ENCODE measurements at places on chromosomes 2 and 18.

DNA sequence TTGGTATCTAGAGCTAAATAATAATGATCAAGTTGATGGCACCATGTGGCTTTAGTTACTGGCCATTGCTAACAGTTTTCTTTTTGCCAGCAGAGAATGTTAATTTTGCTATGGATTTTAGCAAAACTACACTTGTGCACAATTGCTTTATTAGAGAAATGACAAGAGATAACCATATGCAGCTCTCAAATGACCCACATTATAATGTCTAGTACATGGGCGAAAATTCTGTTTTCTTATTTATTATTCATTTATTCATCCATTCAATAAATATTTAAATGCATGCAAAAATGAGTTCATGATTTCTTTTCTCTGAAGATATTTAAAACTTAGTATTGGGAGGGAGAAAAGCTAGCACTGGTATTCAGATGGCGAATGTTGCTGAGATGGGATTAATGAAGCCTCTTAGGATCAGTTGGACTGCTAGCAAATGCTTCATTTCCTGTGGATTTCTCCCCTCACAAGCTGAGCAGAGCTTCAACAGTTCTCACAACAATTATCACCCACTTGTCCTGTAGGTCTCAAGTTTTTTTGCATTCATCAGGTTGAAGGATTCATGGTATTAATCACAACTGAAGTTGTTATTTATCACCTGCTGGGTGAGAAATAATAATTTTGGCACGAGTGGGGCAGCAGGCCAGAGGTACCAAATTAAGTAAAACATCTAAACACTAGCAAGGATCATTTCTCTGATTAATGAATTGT is 95.2 kb downstream of the MTX2 start:
- DNase-seq, result no peak

DNA sequence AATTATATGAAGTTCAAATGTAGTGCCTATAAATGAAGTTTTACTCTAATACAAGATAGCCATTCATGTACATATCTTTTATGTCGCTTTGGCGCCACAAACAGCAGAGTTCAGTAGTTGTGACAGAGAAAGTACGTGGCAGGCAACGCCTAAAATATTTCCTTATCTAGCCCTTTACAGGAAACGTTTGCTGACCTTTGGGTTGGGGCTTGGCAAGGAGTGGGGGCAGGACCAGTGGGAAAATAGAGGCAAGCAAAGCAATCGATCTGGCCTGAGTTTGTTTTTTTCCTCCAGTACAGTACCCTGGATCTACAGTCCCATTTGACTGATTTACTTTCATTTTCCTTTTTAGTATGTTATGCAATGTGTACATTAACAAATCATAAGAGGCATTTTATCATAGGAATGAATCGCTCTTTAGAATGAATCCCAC is 13.1 kb downstream of the CCDC68 start:
- DNase-seq, result peak; percentile 30

GRCh38 chr2:98378901-98379300 is 32.6 kb downstream of the CNGA3 start:
- DNase-seq, result no peak

GRCh38 chr2:157792335-157793052 is 83.6 kb downstream of the ACVR1 start:
- no peak for DNase-seq

DNA sequence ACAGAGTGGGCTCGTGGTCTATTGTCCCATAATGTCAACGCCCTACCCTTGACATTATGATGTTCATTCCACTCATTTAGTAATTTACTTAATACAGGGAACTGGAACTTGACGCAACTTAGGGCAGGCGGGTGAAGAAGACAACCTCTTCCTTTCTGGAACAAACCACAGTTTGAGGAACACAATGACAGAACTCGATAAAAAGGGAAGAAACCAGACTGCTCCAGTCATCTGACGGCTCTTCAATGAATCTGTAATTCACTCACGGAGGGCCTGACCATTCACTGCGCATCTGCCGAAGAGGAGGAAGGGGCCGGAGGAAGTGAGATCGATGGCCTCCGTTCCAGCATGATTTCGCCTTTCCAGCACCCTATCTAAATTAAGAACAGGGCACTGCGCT is 83.2 kb downstream of the BCL2 start:
- DNase-seq, result no peak

- no peak for DNase-seq
Measured at GRCh38 chr2:101272045-101272784, 19.5 kb downstream of the CNOT11 start.

Data from activated CD4-positive, CD25-positive, alpha-beta regulatory T cell treated with anti-CD3 and anti-CD28 coated beads, Interleukin-2, amount 50 U/mL, for 72 hours (primary cell).